NCI-H226 (cell line): ENCODE measurements at places on chromosomes 2 and 18.

- no peak for DNase-seq
Observed at GRCh38 chr18:2851771-2852170, 5.0 kb downstream of the EMILIN2 start.

- peak; percentile 81 for DNase-seq
Observed at GRCh38 chr2:43221763-43222474, 4.5 kb downstream of the ZFP36L2 start.

- no peak for DNase-seq
Observed at GRCh38 chr2:44462934-44463849, 101.4 kb downstream of the CAMKMT start.

DNA sequence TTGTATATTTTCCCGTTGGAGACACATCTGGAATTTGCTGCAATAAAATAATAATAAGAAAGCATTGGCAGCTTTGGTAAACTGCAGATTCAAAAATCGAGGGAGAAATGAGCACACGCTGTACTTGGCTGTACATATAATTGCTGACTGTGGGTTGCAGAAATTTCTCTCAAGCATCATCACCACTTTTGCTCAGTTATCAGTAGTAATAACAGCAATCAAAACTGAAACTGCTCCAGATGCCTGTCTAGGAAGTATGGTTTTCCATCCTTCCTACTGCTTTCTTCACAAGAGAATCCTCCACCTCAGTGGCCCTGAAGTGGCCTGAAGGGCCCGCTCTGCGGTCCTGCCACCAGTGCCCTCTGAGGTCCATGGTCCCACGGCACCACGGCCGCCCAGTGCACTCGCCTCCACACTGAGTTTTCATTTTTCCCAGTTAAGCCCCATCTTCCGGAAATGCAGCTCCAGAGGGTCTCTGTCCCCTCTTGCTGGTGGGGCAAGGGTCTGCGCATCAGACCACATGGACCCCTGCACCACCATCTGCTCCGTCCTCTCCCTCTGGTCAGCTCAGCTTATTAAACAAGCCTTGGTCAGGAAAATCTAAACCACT lies 3.9 kb downstream of the DUSP28 start:
- no peak for DNase-seq

GRCh38 chr2:236548179-236548921 lies 21.3 kb upstream of the ACKR3 start:
- DNase-seq, result no peak

GRCh38 chr18:27585602-27586173 lies 400.6 kb upstream of the CHST9 start:
- no peak for DNase-seq

- no peak for DNase-seq
Observed at GRCh38 chr2:18610090-18610489, 20.7 kb upstream of the NT5C1B start.

DNA sequence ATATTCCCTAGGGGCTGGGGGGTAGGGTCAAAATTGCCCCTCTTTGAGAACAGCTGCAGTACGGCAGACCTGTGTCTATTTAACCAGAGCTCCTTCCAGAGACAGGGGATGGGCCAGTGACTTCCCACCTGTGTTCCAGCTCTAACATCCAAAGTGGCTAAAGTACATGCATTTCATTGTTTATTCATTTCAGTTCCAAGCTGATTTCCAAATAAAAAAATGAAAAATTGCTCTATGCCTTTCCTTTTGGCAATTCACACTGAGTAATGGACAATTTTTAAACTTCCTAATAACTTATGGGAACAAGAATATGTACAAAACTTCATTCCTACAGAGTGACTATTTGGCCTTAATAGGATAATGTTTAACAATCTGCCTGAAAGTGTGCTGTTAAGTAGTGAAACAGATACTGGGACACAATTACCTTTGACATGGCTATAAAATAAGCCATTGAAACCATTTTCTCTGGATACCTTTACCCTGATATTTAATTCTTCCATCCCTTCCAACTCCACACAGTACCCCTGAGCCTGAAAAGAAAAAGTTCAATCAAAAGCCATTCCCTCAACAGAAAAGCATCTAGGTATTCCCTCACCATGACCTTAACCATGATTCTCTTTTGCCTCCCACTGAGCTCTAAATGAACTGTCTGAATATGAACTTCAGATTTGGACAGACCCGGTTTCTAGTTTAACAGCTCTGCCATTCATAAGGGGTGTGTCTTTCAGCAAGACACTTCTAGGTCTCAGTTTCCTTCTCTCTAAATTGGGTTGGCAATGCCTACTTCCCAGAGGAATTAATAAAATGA lies 73.1 kb downstream of the RDH14 start:
- DNase-seq, result no peak

DNA sequence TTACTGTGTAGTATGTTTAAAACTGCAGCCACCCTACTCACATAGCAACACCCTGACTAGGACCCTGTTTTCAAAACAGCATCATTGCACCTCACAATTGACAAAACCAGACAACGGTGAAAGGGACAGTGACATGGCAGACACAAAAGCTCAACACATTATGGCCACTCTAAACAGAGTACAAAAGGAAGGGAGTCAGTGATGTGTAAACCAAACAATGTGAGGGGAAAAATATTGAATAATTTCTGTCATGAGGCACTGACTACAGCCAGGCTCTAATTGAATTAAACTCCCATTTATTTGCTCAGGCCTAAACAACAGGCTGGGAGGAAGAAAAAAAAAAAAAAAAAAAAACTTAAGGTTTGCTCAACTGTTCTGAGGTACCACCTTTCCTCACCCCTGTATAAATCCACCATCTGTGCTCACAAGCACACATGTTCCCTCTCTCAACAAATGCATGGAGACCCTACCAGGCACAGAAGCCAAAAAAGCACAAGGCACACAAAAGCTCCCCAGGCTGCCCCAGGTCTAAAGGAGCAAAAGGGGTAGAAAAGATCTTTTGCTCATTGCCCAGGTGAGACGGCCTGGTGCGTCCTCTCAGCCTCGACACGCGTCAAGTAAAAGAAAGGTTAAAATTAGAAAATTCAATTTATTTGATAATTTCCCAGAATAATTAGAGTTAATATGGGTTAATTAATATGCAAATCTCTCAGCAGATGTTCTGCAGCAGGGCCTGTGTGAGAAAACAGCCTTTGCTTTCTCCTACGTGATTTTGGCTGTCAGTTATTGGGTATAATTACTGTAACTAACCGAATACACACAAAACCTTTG lies 80.9 kb downstream of the ZEB2 start:
- DNase-seq, result no peak

DNA sequence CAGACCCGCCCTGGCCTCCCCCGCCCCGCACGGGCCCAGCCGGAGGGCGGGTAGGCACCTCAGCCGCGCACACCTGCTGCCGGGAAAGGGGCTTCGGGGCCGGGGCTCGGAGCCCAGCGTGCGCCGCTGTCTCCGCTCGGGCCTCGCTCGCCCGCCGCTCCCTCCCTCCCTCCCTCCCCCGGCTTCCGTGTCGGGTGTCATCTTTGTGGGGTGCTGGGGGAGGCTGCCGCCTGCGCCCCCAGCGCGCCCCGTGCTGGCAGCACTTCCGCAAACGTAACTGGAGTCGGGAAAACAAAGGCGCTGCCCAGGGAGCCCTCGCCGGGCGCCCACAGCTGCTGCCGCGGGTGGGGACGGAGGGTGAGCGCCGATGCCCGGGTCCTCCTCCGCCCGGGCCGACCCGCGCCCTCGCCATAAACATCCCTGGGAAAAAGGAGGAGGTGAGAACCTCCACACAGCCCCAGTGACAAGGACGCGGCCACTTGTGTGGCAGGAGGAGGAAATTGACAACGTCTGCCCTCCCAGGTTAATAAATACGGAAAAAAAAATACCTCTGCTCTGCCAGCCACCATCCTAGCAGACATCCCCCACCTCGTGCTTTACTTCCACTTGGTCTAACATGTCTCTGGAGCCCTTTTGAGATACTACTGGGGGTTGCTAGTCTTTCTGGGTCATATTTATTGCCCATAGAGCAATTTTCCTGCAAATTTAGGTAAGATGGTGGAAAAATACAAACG lies 550 bp downstream of the MFSD6 start:
- no peak for DNase-seq

DNA sequence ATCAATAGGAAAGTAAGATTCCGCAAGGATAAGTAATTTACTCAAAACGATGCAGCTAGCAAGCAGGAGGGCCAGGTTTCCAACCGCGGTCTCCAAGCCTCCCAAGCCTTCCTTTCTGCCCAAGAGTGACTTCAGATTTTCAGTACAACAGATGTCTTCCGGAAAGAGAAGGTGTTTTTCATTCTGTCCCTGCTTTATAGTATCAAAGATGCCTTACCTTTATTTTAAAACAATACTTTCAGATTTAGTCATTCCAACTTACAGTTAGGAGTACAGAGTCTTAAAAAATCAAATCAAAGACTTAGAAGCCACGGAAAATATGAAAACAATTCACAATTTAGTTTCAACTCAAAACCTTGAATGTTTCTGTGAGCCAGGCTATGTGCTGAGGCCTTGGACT lies 43.6 kb downstream of the CYB5A start:
- no peak for DNase-seq
